Right kidney (tissue), 9 donors: ENCODE measurements at places on chromosomes 13 and 19.

DNA sequence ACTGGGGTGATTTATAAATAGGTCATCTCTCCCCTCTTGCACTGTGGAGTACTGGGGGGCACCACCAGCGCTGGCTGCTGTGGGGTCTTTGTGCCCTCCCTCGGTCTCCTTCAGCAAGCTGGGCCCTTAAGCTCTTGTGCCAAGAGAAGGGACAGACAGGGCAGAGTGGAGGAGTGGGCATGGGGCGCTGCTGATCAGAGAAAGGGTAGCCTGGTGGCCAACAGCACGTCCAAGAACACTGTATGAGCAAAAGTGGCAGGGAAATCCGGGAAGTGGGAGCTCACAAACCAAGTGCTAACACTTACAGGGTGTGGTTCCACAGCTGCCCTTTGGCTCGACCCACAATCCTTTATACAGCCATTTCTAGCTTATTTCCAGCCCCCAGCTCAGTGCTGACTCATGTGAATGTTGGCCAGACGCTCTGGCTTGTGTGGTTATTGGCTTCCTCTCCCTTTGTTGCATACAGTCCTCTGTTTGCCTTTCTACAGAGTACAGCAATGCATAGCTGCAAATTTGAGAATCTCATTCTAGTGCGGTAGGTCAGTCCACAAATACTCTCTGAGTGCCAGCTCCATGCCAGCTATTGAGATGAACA lies 298.8 kb downstream of the SHISA2 start:
- no peak for DNase-seq

DNA sequence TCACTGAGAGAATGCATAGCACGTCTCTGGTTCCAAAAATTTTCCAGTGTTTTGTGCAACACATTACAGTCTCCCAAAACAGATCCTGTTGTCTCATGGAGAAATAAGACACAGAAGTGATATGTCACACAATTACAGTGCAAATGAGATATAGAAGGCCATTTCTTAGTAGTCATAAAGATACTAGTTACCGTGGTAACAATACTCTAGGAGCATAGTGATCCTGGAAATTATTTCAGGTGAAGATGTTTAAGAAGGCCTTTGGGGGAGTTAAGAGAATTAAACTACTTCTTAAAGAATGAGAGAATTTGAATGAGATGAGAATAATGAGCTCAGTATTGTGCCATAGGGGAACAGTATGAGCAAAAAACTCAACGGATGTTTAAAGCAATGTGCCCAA lies 628.0 kb upstream of the MIR17HG start:
- no peak for DNase-seq

DNA sequence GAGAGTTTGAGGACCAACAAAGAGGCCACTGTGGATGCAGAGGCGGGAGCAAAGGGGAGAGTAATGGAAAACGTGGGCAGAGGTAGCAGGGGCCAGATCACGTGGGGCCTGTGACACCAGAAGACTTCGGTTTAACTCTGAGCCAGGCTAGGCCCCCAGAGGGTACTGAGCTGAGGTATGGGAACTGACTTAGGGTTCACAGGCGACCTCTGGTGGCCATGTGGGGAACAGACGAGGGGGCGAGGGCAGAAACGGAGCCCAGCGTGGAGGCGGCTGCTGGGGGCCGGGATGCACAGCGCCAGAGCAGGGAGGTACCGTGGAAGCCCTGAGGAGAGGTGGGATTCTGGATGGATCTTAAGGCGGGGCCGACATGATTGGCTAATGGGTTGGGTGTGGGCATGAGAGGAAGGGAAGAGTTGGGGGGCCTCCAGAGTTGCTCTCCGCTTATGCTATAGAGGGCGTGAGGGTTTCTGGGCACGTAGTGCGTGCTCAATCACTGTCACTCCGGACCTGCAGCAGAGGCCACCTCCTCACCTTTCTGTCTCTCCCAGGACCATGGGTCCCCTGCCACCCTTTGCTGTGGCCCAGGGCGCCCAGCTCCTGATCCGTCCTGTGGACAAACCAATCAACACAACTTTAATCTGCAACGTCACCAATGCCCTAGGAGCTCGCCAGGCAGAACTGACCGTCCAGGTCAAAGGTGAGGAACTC lies 13.7 kb downstream of the PVR start:
- DNase-seq: peak; percentile 64

GRCh38 chr19:46159418-46160232 lies 11.6 kb downstream of the IGFL2 start:
- no peak for DNase-seq

DNA sequence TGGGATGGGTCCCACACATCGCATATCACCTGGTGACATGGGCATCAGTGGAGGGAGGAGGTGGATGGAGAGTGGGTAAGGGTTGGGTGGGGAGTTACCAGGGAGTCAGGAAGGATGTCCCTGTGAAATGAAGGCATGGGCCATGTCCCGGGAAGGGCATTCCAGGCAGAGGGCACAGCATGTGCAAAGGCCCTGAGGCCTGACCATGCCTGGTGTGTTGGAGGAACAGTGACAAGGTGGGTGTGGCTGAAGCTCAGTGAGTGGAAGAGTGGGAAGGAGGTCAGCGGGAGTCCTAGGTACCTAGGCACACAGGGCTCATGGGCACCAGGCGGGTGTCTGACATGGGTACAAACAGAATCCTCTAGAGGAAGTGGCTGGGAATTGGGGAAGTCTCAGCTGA lies 11.0 kb upstream of the COLGALT1 start:
- DNase-seq: no peak

DNA sequence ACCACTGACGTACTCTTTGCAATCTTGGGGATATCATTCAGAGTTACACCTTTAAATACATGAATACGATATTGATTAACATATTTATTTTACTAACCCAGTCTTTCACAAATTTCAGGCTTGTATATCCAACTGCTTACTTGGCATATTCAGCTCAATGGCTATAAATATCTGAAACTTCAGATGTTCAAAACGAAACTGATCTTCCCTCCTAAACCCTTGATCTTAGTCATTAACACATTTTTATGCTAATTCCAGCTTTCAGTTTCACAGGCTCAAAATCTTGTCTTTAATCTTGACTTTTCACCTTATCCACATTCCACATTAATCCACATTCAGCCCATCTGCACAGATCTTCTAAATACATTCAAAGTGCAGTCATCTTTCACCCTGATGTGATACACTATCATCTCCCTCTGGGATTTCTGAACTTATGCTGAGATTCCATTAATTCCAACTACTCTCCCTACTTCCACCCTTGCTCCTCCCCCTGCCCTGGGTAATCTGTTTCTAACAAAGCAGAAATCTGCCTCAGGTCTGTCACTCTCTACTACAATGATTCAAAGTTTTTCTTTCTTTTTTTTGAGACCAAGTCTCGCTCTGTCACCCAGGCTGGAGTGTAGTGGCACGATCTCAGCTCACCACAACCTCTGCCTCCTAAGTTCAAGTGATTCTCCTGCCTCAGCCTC lies 387.2 kb downstream of the GPC5 start:
- no peak for DNase-seq

DNA sequence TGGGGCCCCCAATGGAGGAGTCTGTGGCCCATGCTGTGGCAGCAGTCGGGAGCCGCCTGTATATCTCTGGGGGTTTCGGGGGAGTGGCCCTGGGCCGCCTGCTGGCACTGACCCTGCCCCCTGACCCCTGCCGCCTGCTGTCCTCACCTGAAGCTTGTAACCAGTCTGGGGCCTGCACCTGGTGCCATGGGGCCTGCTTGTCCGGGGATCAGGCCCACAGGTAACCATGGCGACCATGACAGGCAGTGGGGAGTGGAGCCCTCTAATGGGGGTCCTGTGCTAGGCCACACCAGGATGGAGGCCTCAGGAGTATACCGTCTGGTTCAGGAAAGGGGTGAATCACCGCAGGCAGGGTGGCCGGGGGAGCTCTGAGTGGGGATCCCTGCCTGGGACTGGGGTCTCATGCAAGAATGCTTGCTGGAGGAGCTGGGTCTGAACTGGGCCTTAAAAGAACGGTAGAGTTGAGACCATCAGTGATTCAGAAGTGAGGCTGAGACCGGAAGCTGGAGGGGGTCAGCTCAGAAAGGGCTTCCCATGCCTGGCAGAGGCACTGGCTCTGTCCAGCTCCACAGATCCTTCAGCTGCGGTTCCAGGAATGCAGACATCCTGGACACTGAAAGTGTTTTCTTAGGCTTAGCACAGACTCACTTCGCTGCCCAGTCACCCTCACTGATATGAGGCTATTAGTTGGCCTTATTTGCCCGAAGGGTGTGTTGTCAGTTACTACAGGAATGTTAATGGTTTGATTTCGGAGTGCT lies 29.1 kb downstream of the CNFN start:
- no peak for DNase-seq

DNA sequence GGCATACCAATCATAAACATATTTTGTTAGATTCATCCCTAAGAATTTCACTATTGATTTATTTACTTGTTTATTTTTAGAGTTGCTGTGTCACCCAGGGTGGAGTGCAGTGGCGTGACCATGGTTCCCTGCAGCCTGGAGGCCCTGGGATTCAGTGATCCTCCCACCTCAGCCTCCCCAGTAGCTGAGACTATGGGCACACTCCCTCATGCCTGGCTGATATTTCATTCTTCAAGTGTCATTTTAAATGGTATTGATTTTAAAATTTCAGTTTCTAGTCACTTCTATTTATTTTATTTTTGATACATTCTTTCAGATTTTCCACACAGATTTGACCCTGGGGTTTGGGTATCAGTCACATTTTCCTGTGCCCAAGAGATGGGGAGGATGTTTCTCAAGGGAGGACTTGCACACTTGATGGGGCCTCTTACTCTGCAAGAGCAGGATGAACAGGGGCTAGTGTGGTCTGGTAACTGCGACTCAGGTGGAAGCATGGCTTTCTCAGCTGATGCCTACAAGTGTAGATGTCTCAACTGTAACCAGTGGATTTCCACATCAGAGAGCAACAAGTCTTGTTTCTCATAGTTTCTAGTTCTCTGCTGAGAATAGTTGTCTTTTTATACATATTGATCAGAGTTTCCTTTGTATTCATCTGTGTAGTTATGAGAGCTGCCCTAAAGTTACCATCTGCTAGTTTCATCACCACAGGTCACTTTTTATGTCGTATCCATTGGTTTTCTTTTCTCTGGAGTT lies 40.2 kb downstream of the CCNE1 start:
- no peak for DNase-seq

- DNase-seq: no peak
Measured at GRCh38 chr13:48838193-48838973, 137.3 kb upstream of the FNDC3A start.

DNA sequence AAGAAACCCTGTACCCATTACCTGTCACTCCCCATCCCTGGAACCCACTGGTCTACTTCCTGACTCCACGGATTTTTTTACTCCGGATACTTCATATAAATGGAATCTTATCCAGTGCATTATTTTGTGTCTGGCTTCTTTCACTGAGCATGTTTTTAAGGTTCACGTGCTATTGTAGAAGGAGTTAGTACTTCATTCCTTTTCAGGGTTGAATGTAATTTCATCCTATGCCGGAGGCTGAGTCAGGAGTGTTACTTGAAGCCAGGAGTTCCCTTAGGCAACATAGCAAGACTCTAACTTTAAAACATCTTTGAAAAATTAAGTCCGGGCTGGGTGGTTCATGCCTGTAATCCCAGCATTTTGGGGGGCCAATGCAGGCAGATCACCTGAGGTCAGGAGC lies 17.9 kb upstream of the ELAVL1 start:
- no peak for DNase-seq

- DNase-seq: no peak
Measured at GRCh38 chr13:39777021-39777420, 121.6 kb downstream of the COG6 start.

DNA sequence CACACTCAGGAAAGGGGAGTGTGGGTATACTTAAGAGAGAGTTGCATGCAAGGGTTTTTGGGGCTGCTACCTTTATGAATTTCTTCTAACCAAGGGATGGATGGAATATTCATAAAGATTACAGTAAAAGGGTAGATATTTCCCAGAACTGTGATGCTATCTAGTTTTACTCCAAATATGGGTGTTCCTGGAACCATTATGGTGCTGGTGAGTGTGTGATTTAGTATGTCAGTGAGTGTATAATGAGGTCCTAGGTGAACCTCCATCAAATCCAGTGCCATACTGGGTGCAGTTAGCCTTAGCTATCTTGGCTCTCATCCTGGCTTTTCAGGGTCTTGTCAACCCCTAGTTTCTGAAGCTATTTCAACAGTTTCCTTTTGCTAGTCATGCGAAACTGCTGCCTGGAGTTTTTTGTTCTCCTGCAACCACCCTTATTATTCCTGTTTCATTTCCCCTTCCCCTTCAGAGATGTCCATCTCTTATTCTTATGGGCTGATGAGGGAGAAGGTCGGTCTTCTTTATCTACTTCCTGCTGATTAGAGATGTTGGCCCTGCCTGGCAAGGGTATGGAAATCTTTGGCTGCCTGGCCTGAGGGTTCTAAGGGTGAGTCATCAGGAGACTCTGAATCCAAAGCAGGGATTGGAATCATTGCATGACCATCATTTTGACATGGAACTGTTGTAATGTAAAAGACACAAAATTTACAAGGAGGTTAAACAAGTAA lies 202.3 kb downstream of the NBEA start:
- DNase-seq: no peak

- DNase-seq: peak; percentile 89
Measured at GRCh38 chr19:48752496-48753365, at the start of gene FUT1. Gene FUT1, minus strand, starts transcription at chr19:48752641. Its CDS starts 1,360 bp downstream, at chr19:48751281.

- DNase-seq: no peak
Measured at GRCh38 chr19:5127717-5128116, 158.8 kb downstream of the KDM4B start.

- no peak for DNase-seq
Measured at GRCh38 chr19:30862876-30863275, 486.4 kb downstream of the TSHZ3 start.

- DNase-seq: no peak
Measured at GRCh38 chr13:26987486-26988013, 184.1 kb downstream of the USP12 start.

- peak; percentile 57 for DNase-seq
Measured at GRCh38 chr19:10270616-10271394, at the start of gene ICAM1. Gene ICAM1, plus strand, starts transcription at chr19:10271120. Its CDS starts 40 bp downstream, at chr19:10271160.

- DNase-seq: no peak
Measured at GRCh38 chr13:100658363-100658762, 16.2 kb downstream of the TMTC4 start.

- no peak for DNase-seq
Measured at GRCh38 chr13:95388420-95389079, 87.3 kb upstream of the ABCC4 start.

- peak; percentile 66 for DNase-seq
Measured at GRCh38 chr13:21675095-21675991, 4.5 kb downstream of the FGF9 start.

- no peak for DNase-seq
Measured at GRCh38 chr19:29154163-29154562, 58.8 kb downstream of the UQCRFS1 start.

- no peak for DNase-seq
Measured at GRCh38 chr19:15811476-15811875, 4.0 kb downstream of the OR10H1 start.

- DNase-seq: no peak
Measured at GRCh38 chr19:13079542-13079986, 23.1 kb downstream of the LYL1 start.

- DNase-seq: no peak
Measured at GRCh38 chr13:51297556-51297955, 41.9 kb upstream of the SERPINE3 start.

DNA sequence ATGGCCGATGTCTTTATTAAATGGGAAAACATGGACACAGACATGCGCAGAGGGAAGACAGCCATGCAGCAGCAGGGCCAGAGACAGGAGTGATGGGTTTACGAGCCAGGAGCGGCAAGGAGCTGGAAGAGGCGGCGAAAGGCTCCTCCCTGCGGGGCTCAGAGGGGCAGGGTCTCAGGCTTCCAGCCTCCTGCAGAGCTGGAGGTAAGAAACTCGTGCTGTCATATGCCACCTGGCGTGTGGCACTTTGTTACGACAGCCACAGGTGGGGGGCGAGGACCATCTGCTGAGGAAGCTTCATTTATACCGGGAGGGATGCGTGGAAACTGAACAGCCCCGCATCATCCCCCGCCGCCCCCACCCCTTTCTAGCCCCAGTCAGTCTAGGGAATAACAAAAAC lies 52.0 kb upstream of the SPACA7 start:
- DNase-seq: no peak
